ENCODE measurements at places on chromosomes 5 and 9.

DNA sequence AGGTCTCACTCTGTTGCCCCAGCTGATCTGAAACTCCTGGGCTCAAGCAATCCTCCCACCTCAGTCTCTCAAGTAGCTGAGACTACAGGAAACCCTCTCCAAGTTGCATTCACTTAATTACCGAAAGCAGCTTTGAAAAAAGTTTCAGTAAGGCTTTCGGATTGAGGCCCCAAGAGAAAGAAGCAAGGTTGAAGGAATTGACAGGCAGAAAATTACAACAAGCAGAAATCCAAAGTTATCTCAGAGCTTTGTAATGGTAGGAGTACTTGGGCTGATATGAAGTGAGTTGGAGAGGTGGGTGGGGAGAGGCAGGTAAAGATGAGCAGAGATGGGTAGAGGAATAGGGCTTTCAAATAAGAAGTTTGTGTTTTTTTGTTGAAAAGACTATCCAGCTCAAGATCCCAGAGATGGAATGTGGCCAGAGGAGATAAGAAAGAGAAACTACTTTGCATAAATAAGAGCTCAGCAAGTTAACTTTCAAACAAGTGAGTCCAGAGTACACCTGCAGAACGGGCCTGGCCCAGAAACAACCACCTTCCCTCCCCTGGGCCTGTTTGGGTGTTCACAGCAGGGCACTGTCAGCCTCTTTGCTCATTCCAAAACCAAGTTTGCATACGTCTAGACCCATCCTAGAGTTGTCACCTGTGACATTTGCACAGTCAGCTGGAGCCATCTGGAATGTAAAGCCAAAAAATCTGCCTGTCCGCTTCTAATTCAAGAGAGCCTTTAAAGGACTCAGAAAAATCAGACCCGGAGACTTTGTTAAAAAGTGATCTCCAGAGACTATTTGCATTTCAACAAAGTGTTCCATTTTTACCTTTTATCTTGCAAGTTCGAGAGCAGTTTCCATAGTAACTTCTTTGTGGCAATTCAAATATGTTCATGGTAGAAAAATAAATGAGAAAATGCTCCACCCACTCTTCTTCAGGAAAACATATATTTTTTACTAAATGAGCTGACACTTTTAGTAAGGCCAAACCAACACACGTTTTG is 2.2 kb upstream of the CLINT1 start:
- DNase-seq = no peak

- peak; percentile 90 for DNase-seq
These were observed 79.3 kb downstream of the SLC28A3 start for GRCh38 chr9:84261070-84261746.

DNA sequence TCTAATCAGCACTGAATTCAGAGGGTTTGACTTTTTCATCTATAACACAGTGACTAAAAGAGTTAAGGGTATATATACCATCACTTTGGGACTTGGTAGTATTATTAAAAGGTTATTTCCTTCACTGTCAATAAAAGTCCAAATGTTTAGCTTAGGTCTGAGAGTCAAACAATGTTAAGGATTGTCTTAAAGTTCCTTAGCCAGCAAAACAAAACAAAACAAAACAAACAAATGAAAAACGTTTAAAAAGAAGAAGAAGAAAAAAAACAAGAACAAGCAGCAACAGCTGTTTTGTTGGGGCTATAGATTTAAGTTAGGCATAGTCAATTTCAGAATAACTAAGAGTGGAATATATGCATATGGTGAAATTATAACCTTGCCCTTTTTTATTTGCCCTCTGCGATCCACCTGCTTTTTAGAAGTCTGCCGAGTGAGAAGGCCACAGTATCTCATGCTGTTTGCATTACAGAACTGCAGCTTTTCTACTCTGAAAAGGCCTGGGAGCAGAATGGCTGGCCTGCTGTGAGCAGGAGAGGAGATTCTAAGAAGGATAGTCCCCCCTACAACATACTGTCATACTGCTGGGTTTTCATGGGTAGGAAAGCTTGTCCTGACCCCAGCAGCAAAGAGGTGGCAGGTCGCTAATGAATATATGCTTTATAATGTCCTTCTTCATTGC is 141.7 kb downstream of the NTRK2 start:
- DNase-seq = no peak

- no peak for DNase-seq
These were observed 17.8 kb downstream of the SNX24 start for GRCh38 chr5:122863240-122863639.

DNA sequence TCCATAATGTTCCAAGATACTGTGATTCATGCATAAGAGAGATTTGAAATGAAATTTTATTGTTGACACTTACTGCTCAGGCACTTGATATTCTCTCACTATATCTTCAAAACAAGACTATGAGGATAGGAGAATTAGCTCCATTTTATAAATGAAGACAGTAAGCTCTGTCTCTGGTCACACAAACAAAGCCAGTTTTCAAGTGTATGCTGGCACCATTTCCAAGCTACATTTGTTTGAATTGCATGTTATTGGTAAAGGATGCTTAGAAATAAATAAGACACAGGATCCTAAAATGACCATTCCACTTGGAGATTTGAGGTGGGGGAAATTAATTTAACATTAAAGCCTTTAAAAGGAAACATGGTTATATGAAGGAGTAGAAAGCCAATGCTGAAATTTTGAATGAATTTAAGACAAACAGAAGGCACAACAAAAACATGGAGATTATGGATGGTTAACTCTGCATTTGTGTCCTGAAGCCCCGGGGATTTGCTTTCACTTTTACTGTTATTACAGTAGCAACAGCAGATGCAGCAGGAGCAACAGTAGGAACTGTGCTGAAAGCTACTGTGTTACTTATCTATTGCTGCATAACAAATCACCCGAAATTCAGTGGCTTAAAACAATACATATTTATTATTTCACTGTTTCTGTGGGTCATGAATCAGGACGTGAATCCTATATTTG is 79.7 kb upstream of the ASTN2 start:
- no peak for DNase-seq
